HuH-7 (cell line): ENCODE measurements at places on chromosomes 11 and 22.

DNA sequence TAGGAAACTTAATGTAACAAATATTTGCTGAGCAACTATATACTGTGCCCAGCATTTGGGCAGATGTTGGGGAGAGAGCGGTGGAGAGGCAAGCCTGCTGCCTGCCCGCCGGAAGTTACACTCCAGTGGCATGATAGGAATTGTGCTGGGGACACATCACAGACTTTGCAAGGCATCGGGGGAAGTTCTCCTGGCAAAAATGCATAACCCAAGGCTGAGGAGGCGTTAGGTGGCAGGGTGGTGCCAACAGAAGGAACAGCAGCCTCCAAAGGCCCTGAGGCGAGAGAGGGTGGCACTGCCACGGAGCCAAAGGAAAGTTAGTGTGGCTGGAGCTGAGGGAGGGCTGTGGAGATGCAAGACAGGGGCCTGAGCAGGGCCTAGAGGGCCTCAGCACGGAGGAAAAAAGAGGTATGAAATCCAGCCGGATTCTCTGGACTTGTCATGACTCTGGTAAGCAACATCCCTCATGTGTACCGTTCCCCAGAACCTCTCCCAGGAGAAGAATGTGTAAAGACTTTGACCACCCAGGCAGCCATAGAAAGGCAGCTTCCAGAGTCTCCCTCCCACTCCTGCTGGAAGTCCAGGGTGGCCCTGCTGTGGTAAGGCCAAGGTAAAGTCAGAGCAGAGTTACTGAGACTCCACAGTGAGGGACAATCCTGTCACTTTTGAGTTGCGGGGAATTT lies 76.1 kb upstream of the RAB1B start:
- no peak for DNase-seq

DNA sequence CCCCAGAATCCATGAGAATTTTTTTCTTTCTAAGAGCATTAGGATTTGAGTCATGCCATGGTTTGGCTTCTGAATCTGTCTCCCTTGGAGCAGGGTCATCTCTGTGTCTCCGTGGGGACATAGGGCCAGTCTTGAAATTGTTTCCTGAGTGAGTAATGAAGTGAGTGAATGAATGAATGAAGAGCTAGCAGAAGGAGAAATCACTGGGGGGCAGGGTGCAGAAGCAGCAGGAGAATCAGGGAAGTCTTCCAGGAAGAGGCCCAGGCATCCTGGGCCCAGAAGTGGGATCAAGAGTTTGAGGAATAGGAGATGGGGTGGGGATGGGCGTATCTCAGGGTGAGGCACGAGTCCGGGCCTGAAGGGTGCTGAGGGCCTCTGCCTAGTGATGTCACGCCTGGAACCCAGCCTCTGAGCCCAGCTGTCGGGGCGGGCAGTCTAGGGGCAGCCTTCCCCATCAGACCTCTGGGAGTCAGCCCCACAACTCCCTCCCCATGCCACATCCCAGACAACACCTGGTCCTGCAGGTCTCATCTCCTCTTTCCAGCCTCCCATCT lies 12.5 kb upstream of the MGAT3 start:
- DNase-seq = no peak

DNA sequence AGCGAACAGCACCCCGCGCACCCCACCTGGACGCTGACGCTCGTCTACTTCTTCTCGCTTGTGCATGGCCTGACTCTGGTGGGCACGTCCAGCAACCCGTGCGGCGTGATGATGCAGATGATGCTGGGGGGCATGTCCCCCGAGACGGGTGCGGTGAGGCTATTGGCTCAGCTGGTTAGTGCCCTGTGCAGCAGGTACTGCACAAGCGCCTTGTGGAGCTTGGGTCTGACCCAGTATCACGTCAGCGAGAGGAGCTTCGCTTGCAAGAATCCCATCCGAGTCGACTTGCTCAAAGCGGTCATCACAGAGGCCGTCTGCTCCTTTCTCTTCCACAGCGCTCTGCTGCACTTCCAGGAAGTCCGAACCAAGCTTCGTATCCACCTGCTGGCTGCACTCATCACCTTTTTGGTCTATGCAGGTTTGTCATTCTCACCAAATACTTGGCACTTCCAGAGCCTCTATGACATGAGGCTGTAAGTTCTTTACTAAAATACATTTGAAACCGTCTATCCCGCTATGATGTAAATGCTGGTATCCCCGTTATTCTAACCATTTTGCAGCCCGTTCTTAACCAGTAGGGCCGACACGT lies 535 bp downstream of the AQP11 start:
- peak; percentile 48 for DNase-seq

- DNase-seq = no peak
Observed at GRCh38 chr11:80104191-80104590, 663.4 kb upstream of the TENM4 start.

- DNase-seq = no peak
Observed at GRCh38 chr22:40212121-40212520, 34.4 kb downstream of the TNRC6B start.

GRCh38 chr11:16613512-16614381 lies 124.7 kb upstream of the C11orf58 start:
- peak; percentile 79 for DNase-seq

- DNase-seq = no peak
Observed at GRCh38 chr11:87391496-87391895, 353.8 kb downstream of the TMEM135 start.

GRCh38 chr11:44300844-44301563 lies 8.9 kb downstream of the ALX4 start:
- DNase-seq = no peak

- no peak for DNase-seq
Observed at GRCh38 chr11:101096036-101096704, 33.4 kb downstream of the PGR start.

DNA sequence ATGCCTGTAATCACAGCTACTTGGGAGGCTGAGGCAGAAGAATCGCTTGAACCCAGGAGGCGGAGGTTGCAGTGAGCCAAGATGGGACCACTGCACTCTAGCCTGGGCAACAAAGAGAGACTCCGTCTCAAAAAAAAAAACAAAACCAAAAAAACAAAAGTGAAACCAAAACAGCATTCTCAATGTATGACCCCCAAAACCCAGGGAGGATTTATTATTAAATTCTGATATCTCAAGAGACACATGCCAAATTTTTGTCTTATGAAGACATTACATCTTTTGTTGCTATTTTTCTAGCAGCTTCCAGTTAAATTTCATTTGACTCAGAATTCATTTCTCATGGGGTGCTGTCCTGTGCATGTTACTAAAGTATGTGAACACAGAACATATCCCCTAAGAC lies 3.0 kb upstream of the YPEL4 start:
- no peak for DNase-seq

GRCh38 chr11:100788561-100789295 lies 101.6 kb downstream of the ARHGAP42 start:
- no peak for DNase-seq

DNA sequence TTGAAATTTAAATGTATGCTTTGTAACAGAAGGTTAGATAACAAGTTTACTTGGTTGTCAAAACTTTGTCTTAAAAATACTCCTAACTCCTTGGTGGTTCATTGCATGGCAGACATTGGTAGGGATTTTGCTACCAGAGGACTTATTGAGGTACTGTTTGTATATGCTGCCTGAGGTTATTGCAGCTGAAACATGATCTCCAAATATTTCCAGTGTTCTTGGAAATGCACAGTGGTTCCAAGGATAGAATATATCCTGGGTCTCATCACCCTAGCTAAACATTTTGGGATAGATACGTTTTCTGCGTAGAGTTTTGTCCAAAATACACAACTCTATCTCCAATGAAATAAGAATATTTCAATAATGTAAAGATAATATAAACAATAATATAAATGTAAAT lies 109.2 kb downstream of the RAB38 start:
- DNase-seq = no peak

DNA sequence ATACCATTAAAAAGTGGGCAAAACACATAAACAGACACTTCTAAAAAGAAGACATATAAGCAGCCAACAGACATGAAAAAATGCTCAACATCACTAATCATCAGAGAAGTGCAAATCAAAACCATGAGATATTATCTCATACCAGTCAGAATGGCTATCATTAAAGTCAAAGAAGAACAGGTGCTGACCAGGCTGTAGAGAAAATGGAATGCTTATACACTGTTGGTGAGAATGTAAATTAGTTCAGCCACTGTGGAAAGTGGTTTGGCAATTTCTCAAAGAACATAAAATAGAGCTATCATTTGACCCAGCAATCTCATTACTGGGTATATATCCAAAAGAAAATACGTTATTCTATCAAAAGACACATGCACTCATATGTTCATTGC lies 13.5 kb downstream of the OR2AT4 start:
- DNase-seq = no peak

- DNase-seq = no peak
Observed at GRCh38 chr22:22703715-22704114, 59.3 kb downstream of the GGTLC2 start.

GRCh38 chr11:69448471-69449284 lies 32.8 kb upstream of the LINC01488 start:
- no peak for DNase-seq

- no peak for DNase-seq
Observed at GRCh38 chr22:24216541-24217209, 28.2 kb downstream of the GGT5 start.

GRCh38 chr11:62708793-62709192 lies 1.3 kb downstream of the GNG3 start:
- no peak for DNase-seq

DNA sequence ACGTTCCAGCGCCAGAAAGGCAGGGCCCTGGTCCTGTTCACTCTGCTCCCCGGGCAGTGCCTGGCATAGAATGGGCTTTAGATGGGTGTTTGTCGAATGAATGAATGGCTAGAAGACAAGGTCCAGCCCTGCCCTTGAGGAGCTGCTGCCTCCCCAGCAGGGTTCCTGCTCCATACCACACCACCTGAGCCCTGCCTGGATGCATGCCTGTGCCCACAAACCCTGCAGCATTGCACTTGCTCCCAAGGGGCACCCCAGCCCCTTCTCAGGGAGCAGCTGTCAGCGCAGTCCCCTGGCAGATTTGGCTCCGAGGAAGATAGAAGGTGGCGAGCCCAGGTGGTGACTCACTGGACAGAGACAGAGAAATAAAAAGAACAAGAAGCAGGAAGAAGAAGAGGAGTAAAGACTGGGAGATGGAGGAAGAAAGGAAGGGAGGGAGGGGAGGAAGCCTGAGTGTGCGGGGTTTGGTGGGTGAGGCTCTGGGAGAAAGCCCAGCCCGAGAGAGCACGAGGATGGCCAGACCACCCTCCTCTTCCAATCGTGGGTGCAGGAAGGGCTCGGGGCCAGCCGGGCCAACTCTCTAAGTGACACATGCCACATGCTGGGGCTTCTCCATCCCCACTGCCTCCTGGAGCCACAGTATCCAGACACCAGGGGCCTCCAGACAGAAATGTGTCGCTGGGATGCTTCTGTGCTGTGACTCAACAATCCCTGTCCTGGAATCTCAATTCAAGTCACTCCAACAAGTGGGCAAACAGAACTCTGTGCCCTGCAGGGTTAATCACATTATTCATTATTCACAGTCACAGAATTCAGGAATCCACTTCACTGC lies 1474.3 kb downstream of the BRD1 start:
- no peak for DNase-seq

- DNase-seq = no peak
Observed at GRCh38 chr22:46135611-46136485, 14.5 kb upstream of the PPARA start.

DNA sequence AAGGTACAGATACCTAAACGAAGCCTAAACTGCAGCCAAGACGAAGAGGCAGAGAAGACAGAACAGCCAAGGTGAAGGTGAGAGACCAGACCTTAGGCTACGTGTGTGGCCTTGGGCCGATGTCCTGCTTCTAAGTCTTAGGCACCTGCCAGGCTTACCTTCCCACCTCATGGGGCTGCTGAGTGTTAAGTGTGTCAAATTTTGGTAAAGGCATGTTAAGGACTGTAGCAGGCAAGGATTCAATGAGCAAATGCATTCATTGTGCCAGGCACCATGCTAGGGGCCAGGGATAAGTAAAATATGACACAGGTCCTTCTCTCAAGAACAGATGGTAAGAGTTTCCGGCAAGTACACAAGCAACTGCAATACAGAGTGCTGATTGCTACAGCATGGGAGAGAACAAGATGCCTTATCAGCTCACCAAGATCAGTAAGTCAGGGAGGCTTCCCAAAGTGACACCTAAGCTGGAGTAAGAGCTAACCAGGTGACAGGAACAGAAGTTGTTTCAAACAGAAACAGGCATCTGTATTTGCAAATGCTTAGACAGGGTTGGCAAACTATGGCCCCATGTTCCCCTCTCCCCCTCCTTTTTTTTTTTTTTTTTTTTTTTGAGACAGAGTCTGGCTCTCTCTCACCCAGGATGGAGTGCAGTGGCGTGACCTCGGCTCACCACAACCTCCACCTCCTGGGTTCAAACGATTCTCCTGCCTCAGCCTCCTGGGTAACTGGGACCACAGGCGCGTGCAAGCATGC lies 46.7 kb downstream of the CLTCL1 start:
- no peak for DNase-seq

DNA sequence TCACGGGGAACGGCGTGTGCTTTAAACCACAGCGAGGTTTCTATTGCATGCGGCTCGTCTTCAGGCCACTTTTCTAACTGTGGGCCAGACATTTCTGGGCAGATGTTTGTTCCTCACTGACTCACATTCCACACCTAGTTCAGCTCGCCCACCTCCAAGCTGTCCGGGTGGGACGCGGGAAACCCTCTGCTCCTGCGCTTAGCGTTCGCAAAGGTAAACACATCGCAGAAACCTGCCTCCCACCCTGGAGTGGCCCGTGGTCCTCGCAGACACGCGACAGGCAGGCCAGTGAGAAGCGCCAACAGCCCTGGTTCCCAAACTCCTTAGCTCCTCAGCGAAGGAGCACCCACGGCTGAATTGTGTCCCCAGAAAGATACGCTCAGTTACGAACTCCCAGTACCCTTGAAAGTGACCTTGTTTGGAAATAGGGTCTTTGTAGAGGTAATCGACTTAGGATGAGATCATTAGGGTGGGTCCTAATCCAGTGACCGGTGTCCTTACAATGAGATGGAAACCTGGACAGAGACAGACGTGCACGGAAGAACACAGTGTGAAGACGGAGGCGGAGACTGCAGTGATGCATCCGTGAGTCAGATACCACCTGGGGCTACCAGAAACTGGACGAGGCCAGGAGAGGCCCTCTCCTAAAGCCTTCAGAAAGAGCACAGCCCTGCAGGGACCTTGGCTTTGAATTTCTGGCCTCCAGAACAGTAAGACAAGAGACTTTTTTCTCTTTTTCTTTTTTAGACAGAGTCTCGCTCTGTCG lies 82.7 kb downstream of the CELSR1 start:
- DNase-seq = no peak

GRCh38 chr11:48081151-48082010 lies 101.0 kb downstream of the PTPRJ start:
- no peak for DNase-seq

GRCh38 chr11:2567026-2567671 lies 122.3 kb downstream of the KCNQ1 start:
- DNase-seq = no peak

GRCh38 chr11:118437208-118438125 lies 1.2 kb downstream of the KMT2A start:
- peak; percentile 58 for DNase-seq

DNA sequence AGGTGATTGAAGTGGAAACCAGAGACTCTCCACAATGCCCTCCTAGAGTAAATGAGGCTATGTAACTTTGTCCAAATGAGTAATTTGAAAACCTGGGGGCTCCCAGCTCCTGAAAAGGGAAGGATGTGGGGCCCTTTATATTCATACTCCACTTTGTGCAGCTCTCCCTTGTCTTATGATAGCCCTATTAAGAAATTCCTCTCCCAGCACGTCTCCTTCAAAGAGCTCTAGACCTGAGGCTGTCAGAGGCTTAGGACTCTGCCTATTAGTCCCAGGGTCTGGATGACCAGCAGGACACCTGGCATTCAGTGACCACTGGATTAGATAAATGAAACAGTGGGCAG lies 2.1 kb downstream of the SLC43A1 start:
- no peak for DNase-seq

- peak; percentile 39 for DNase-seq
Observed at GRCh38 chr11:114162719-114163123, 103.2 kb downstream of the ZBTB16 start.
